ENCODE measurements at places on chromosomes 2 and 18. TPM values are rescaled to one million over a fixed set of nuclear protein-coding genes. Genes with fewer than 3 reads are reported as not detected.

GRCh38 chr2:3597567-3597966 lies 2.7 kb downstream of the COLEC11 start:
- DNase-seq: no peak

GRCh38 chr18:8176554-8176953 lies 432.7 kb upstream of the RAB12 start:
- no peak for DNase-seq

GRCh38 chr2:10688921-10689807 lies 611 bp downstream of the NOL10 start:
- DNase-seq: no peak

GRCh38 chr2:38509947-38510326 lies 92.8 kb downstream of the HNRNPLL start:
- no peak for DNase-seq

GRCh38 chr2:5057891-5058351 lies 634.3 kb upstream of the SOX11 start:
- no peak for DNase-seq

DNA sequence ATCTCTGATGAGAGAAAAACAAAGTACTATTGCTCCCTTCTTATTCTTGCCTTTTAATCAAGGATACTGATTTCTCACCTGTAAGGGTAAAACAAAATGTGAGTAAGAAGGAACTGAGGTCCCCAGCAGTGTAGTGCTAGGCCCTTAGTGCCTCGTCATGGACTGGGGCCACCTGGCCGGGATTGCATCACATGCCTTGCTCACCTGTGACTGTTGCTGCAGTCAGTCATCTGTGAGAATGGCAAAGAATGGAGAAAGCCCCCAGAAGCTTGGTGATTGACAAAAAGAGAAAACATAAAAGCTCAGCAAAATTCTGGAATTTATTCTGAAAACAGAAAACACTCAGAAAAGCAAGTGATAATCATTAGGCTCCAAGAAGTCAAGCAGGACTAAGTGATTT lies 63.4 kb downstream of the SPATS2L start:
- no peak for DNase-seq

DNA sequence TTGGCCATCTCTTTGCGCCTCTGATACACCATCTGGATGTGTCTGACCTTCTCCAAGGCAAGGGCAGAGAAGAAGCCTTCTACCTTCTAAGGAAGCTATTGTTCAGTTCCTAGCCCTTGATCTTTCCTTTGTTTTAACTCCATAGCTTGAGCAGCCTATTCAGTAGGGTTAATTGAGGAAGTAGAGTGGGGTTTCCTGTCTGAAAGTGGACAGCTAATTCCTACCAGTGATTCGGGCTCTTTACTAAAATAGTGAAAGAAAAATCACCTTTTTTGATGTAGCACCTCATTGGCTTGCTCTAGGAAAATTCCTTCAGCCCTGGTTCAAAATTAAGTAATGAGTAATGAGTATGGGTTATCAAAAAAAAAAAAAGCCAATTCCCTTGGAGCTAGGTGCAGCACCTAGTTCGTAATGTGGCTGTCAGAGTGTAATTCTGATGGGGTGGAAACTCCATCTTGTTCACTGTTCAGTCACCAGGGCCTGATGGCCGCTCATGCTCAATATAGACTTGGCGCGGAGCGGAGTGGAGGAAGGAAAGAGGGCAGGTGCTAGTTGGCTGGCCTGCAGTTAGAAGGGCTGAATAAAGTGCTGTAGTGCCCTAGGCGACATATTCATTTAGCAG lies 2.9 kb upstream of the MGAT5 start:
- DNase-seq: no peak

DNA sequence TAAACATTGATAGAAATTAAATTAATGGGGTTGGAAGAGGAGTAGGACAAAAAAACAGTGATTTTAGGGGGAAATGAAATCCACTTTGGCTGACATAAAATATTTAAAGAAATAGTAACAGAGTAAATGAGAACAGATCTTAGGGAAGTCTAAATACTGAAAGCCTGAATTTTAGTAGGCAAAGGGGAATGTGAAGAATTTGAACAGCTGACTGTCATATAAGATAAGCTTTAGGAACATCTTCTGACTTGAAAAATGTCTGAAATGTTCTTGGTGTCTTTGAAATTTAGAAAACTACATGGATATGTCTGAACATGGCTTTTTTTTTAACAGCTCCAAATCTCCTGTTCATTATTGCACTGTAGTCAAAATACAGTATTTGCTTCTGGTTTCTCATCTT lies 150.3 kb downstream of the CALCRL start:
- DNase-seq: no peak

DNA sequence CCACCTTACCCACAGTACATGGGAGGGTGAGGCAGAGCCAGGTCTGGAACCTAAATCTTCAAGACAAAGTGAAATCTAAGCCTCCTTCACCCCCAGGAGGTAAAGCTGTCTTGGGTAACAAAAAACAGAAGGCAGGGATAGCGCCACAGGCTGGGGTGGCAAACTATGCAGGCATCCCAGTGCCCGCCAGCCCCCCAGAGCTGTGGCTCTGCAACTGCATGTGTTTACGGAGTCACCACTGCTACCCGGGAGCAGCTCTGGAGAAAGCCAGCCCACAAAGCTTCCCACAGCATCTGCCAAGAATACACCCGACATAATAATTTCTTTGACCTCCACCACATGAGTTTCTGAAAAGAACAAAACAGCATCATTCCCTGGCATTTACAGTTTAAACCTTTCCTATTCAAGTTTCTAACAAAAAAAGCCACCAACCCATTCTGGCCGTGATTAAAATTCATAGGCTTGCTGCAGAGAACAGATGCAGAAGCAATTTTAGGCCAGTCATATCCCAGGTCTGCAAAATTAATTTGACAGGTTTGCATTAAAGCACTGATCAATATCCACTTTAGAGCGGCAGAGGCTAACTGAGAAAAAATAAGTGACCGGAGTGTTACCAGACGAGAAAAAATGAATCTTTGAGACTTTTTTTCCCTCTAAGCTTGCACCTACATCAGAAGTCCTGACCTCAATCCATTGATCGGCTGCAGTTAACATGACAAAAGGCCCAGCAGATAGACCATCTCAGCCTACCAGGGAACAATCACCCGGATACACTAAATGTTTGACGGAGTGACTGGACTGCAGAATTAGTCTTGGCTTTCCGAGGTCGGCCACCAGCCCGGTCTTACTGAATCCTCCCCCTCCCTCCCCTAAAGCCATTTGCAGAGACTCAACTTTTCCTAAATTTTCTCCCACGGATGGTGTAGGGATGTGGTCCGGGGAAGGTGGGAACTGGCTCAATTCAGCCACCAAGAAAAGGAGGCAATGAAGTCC lies 309.6 kb upstream of the SKOR2 start:
- DNase-seq: no peak

DNA sequence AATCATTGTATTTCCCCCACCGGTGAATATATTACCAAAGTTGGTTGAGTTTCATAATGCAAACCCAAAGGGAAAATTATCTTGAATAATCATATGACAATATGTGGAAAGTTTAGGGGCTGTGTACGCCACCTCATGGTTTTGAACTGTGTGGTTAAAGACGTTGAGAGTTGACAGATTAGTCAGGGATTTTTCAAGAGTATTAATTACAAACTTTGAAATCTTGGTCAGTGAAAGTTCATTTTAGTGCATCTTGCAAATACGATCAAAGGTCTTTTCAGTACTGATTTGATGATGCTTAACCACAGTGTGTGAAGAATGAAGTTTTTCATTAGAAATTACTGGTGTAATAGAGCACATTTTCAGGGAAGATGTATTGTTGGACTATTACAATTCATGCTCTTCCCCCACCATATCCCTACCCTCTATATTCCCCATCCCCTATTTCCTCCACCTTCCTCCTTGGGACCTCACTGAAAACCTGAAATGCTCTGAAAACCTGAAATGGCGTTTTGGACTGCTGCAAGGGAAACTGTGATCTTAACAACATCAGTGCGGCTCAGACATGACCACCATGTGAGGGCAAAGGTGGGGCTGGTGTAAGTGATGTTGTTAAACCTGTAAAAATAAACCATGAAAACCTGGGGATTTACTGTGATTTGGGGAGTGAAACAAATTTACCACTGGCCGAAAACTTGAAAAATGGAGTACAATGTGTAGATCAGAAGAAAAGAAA lies 4.5 kb upstream of the BCL2L11 start:
- no peak for DNase-seq

DNA sequence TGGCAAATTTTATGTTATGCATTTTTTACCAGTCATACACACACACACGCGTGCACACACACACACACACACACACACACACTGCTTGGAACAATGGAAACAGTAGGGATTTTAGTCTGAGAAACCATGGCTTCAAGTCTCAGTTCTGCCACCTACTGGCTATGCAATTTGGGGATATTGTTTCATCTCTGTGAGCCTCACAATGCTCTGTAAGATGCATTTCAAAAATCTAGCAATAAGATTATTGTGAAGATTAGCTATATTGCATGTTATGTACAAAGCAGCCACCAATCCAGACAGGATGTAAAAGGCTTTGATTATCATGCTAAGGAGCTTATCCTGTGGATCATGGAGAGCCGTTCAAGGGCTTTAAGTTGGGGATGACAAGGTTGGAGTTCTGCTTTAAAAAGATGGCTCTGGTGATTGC lies 401.4 kb downstream of the NBAS start:
- DNase-seq: no peak

- DNase-seq: no peak
Measured at GRCh38 chr2:199932312-199932855, 21.3 kb downstream of the C2orf69 start.

DNA sequence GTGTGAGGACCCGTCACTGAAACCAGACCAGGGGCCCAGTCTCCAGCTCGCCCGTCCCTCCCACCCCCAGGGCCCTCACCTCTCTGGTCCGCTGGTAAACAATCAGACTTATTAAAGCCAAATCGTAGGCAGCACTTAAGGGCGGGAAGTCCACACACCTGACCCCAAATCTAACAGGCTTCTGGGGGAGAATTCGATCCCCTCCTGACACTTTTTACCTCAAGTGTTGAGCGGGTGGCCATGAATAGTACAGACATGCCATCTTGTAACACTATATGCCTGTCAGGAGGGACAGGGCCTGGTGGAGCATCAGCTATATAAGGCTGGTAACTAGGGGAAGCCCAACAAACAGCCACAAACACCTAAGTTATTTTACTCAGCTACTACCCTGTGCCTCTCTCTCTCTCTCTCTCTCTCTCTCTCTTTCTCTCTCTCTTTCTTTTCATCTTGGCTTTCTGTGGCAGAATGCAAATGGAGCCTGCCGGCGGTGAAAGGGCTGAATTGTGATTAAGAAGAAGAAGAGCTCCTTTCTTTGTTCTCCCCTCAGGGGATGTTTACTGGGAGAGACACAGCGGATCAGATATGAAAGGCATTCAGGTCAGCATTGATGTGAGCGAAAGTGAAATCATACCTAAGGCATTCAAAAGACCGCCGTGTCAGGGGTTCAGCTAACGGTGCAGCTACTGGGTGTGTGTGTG lies 9.5 kb downstream of the ZEB2 start:
- no peak for DNase-seq

DNA sequence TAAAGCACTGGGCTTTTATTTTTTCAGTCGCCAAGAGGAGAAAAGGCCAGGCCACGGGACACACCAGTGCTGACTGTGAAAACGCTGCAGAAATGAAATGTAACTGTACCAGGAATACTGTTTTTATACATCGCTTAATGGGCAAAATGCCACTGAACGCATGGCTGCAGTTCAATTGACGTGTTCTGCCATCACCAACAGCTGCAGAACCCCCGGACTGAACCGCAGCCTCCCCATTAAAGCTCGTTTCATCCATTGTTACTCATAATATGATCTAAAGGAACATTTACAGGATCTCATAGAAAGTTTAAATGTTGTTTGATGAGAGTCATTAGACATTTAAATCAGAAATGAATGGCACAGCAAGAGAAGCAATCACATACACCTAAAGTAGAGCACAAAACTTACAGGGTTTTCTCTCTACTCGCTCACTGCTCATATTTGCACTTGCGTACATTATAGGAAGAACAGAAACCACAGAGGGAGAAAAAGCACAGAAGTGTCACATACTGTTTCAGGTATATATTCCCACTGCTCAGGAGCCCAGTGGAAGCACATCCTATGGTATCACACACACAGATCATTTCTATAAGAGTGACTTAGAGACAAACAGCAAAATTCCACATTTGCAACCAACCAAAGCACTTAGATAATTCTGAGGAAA lies 35.3 kb downstream of the TCF4 start:
- no peak for DNase-seq

- no peak for DNase-seq
Measured at GRCh38 chr18:57813245-57813644, 10.1 kb upstream of the ATP8B1 start.

- no peak for DNase-seq
Measured at GRCh38 chr2:129068543-129068942, 749.9 kb upstream of the HS6ST1 start.

GRCh38 chr18:30500240-30500945 lies 542.1 kb downstream of the DSC3 start:
- DNase-seq: no peak

GRCh38 chr2:232238108-232238507 lies 140.4 kb upstream of the ALPP start:
- no peak for DNase-seq

- DNase-seq: no peak
Measured at GRCh38 chr2:129604560-129604959, 374.9 kb upstream of the RAB6C start.

DNA sequence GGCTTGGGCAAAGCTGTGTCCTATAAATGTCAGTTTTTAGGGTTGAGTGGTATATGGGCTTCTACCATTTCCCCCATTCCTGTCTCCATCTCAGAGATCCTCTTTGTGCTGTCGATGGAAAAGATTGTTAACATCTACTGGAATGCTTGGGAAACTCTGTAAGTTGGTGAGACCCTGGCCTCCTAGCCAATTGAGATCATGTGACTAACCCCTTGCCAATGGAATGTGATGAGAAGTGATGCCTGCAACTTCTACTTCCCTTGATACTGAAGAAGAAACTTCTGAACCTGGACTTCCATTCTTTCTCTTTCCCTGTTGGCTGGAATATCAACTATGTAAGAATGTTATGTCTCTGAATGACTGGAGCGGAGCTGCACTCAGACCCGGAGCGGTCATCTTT lies 14.5 kb downstream of the SLC39A10 start:
- no peak for DNase-seq

GRCh38 chr2:20506201-20506685 lies 59.4 kb downstream of the RHOB start:
- DNase-seq: no peak

GRCh38 chr2:207487650-207488311 lies 42.0 kb upstream of the CREB1 start:
- no peak for DNase-seq

The RAX gene
- not detected for total RNA-seq

The PIKFYVE gene
- 38.7 TPM for total RNA-seq

The GALR1 gene
- total RNA-seq: not detected

The MERTK gene
- total RNA-seq: 0.89 TPM

The ARHGAP25 gene
- 109 TPM for total RNA-seq

The RIT2 gene
- not detected for total RNA-seq

The GALNT5 gene
- not detected for total RNA-seq

The FZD7 gene
- total RNA-seq: 0.44 TPM
